Daoy (cell line): ENCODE measurements at places on chromosomes 1 and 21.

DNA sequence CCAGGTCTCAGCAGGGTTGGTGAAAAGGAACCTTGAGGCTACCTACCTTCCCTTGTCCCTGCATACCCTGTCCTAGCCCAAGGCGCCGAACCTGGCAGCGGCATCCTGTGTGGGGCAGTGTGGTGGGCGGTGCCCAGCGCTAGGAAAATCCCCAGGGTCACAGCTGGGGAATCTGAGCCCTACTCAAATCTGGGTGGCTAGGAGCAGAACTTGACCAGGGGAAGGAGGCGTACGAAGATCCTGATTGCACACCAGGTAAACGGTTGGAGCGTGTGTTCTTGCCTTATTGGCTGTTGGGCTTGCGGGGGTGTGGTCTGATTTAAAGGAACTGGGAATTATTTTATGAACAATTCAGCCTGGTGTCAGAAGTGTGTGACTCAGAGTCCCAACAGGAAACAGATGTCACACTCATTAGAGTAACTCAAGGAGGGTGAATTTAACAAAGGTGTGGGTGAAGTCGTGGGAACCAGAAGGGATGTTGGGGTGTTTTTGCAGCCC, 118.6 kb downstream of the LRIG2 start:
- DNase-seq, result peak; percentile 73

GRCh38 chr1:84669831-84670230, 20.4 kb downstream of the SSX2IP start:
- DNase-seq, result no peak

GRCh38 chr21:38861989-38862683, 56.4 kb downstream of the ETS2 start:
- no peak for DNase-seq

- DNase-seq, result peak; percentile 94
Measured at GRCh38 chr1:41418857-41419583, 57.8 kb downstream of the FOXO6 start.

DNA sequence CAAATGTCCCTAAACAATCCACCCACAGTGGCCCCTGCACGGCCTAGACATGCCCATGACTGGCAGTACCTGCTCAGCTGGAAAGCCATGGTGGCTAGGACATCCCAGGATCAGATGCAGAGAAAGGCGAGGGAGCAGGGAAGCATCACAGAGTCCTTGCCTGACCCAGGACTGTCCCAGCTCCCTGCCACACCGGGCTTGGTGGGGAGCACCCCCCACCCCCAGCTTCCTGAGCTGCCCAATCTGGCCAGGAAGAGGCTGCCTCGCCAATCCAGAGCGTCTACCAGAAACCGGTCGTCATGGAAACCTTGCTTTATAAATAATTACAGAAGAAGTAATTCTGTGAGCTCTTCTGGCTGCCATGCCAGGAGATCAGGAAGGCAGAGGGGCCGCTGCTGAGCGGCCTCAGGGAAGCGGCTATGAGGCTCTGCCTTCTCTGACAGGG, 34.8 kb downstream of the ACOT7 start:
- peak; percentile 79 for DNase-seq
